Transverse colon (tissue), 4 donors: ENCODE measurements at places on chromosomes 13 and 19. TPM values are rescaled to one million over a fixed set of nuclear protein-coding genes. Genes with fewer than 3 reads are reported as not detected.

CC2D1A gene
- 294 TPM for total RNA-seq

ING1 gene
- total RNA-seq: 23.8 TPM

CYP4F8 gene
- total RNA-seq: not detected

RINL gene
- total RNA-seq: 4.5 TPM

GRCh38 chr13:25575562-25575961 lies 203.8 kb downstream of the ATP8A2 start:
- H3K27ac ChIP-seq: no peak overlapping the region
- H3K4me3 ChIP-seq: no peak overlapping the region
- H3K36me3 ChIP-seq: no peaks in the 10 kb centered on the region
- DNase-seq: no peak
- H3K4me1 ChIP-seq: no peaks in the 10 kb centered on the region

- H3K4me1 ChIP-seq: no peaks in the 10 kb centered on the region
- H3K27ac ChIP-seq: no peak overlapping the region
- DNase-seq: no peak
- H3K27me3 ChIP-seq: no peaks in the 10 kb centered on the region
Measured at GRCh38 chr13:23440821-23441618, 7.5 kb upstream of the SACS start.

GRCh38 chr13:48833412-48833811 lies 142.3 kb upstream of the FNDC3A start:
- H3K4me3 ChIP-seq: no peak overlapping the region
- H3K36me3 ChIP-seq: no peaks in the 10 kb centered on the region
- H3K4me1 ChIP-seq: no peaks in the 10 kb centered on the region
- H3K27ac ChIP-seq: no peak overlapping the region

DNA sequence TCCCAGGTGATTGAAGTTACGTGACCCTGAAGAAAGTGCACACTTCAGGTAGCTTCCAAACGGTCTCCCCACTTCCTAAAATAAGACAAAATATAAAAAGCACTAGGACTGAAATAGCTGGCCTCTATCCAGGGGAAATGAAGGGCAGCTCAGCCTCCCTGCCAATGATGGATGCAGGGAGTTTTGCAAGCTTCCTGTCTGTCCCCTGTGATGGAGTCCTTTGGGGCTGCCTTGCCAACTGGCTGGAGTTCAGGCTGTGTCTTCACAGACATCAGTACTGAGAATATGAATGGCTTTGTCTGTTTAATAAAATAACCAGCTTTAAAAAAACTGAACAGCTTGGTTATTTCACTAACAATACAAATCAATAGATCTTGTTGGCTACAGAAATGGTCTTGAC lies 101.4 kb upstream of the GPR12 start:
- no peaks in the 10 kb centered on the region for H3K36me3 ChIP-seq
- DNase-seq: no peak
- H3K27ac ChIP-seq: no peak overlapping the region
